ENCODE measurements at places on chromosomes 16 and 17.
A peak's percentile ranks its signal among the peaks of the same experiment; 100 is the strongest.

- no peak for DNase-seq
Observed at GRCh38 chr17:5184288-5184687, 7.4 kb downstream of the ZNF594 start.

DNA sequence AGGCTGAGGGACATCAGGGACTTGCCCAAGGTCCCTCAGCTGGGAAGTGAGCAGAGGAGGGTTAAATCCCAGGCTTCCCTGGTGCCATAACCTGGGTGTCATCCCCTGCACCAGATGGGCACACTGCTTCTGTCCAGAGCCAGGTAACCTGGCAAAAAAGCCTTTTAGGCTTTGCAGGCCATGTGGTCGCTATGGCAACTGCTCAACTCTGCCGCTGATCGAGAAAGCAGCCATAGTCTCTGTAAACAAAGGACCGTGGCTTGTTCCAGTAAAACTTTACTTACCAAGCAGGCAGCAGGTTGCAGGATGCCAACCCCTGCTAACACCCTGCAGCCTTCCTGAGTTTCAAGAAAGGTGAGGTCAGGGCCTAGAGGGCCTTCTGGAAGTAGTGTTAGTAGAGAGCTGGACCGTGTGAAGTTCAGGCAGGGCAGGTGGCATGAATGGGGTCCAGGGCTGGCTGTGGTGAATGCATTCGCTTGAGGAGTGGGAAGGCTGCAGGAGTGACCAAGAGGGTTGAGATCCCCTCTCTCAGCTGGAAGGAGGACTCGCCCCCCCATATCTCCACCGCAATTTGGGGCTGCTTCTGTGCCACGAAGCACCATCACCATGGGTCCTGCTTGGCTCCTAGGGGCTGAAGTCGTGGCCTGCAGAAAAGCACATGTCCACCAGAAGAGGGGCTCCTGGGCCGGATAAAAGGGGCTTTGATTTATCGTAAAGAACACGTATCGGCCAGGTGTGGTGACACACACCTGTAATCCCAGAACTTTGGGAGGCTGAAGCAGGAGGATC is 91.3 kb downstream of the SOCS1 start:
- DNase-seq: no peak

GRCh38 chr16:48576927-48577326 is 33.1 kb downstream of the N4BP1 start:
- DNase-seq: no peak

GRCh38 chr16:2194852-2195321 is 1.5 kb downstream of the CASKIN1 start:
- DNase-seq: no peak

- DNase-seq: no peak
Observed at GRCh38 chr17:77696721-77697460, 261.6 kb upstream of the TNRC6C start.

GRCh38 chr17:81526662-81527571 is 1.3 kb upstream of the FSCN2 start:
- no peak for DNase-seq

DNA sequence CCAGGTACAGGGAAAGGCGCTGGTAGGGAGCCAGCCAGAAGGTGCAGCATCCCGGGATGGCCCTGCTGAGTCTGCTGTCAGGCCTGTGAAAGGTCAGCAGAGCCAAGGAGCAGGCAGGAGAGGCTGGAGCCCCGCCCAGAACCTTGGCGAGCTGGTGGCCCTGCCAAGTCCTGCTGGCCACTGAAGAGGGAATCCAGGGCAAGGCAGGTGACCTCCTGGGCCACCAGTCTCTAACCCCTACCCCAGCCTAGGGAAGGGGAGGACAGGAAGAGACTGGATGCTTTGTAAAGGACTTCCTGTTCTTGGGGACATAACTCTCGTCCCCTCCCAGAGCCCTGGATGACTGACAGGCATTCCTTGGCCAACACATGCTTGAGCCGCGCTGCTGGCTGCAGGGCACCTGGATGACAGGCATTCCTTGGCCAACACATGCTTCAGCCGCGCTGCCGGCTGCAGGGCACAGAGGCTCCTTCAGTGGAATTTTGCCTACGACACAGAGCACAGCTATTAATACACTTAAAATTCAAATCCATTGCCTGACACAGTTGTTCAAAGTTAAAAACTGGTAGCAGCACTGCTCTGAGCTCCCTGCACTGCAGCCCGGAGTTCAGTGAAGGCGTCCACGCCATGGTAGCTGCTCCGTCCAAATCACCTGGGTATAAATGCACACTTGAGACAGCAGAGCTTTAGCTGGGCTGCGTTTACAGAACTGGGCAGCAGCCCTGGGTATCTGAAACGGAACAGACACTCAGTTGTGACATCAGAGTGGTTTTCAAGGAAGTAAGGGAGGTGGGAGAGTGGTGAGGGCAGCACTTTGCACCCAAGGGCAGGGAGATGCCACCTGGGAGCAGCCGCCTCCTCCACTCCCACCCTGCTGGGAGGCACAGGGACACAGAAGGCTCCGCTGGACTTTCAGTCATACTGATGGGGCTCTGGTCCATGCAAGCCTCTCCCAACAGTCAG is 2.0 kb upstream of the BRICD5 start:
- DNase-seq: no peak

DNA sequence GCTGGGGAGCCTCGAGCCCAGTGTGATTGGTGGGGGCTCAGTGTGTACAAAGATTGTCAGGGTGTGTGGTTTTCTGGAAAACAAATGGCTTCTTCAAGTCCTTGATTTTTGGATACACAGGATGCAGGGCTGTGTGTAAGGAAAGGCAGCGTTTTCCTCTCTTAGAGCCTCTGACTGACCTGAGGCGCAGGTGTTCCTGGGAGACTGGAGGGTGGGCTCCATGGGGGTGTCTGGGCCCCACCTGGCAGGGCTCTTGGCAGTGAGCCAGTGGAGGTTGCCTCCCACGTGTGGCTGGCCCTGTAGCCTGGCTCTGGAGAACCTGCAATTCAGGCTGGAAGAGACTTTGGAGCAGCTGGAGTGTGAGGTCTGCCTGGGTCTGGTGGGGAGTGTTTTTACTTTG is 5.0 kb downstream of the FOXK2 start:
- DNase-seq: no peak

DNA sequence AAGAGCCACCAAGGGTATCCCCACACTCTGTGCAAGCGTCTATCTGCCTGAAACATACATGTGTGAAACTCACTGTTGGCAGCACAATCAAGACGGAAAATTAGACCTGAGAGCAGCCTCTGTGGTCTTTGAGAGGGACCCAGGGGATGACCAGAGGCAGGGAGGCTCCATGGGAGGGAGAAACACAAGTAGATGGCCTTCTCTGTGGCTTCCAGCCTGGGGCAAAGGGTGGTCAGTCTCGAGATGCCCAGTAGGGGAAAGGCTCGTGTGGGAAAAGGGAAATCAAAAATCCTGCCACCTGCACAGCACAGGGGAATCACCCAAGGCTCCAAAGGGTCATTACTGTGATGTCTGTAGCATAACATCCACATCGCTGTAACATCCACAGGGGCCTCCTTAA is 823.3 kb downstream of the KCNJ18 start:
- DNase-seq: no peak

GRCh38 chr17:42843358-42843934 is 934 bp upstream of the AOC2 start:
- peak; percentile 48 for DNase-seq

DNA sequence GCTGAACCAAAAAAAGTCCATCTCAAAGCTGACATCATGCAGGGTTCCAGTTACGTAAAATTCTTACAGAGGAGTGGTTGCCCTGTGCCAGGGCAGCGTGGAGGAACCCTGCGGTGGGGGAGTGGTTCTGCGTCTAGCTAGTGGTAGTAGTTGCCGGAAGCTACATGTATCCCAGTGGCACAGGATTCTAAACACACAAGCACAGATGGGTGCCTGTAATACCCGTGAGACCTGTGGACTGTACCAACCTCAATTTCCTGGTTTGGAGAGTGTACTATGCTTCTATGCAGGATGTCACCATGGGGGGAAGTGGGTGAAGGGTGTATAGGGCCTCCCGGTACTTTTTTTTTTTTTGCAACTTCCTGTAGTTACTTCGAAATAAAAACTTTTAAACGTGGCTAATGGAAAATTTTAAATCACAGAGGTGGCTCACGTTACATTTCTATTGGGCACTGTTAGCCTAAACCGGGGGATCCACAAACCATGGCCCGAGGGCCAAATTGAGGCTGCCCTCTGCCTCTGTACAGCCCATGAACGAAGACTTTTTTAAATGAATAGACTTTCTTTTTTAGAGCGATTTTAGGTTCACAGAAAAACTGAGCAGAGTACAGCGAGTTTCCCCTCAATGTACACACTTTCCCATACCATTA is 38.5 kb downstream of the TBC1D16 start:
- DNase-seq: no peak

All from AG04450 (cell line).